ENCODE measurements at places on chromosomes 3 and 15.

- no peak for DNase-seq
These were observed 1014.2 kb downstream of the TUSC7 start for GRCh38 chr3:117723825-117724224.

DNA sequence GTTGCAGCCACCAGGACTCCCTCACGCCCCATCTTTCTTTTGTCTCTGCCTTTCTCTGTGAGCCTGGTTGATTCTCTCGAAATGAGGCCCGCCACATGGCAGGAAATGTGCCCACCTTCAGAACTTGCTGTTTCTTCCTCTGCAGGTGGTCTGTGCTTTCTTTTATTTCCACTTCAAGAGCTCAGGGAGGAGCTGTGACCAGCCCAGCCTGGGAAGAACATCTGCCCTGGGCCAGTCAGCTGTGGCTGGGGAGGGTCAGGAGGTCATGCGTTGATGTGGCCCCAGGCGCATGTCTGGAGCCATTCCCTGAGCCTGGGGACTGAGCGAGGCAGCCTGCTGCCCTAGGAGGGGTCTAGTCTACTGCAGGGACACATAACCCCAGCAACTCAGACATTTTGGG lies 8.0 kb downstream of the FBLN2 start:
- DNase-seq, result no peak

DNA sequence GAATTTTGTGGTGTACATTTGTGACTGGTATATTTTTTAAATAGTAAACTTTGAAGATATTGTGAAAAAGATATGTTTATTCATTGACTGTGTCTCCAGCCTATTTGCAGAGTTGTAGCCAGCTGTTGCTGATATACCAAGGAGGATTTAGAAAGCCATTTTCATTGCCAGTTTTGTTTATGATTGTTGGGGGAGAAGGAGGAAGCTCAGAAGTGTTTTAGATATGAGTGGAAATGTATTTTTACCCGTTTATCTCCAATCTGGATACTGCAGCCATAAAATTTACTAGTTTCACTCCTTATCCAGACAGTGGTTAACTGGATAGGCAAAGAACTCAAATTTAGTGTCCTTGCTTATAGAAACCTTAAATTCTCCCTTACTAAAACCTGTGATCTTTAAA lies 18.8 kb downstream of the ATP11B start:
- DNase-seq, result no peak

GRCh38 chr3:165197481-165197800 lies 1.3 kb upstream of the SLITRK3 start:
- no peak for DNase-seq

DNA sequence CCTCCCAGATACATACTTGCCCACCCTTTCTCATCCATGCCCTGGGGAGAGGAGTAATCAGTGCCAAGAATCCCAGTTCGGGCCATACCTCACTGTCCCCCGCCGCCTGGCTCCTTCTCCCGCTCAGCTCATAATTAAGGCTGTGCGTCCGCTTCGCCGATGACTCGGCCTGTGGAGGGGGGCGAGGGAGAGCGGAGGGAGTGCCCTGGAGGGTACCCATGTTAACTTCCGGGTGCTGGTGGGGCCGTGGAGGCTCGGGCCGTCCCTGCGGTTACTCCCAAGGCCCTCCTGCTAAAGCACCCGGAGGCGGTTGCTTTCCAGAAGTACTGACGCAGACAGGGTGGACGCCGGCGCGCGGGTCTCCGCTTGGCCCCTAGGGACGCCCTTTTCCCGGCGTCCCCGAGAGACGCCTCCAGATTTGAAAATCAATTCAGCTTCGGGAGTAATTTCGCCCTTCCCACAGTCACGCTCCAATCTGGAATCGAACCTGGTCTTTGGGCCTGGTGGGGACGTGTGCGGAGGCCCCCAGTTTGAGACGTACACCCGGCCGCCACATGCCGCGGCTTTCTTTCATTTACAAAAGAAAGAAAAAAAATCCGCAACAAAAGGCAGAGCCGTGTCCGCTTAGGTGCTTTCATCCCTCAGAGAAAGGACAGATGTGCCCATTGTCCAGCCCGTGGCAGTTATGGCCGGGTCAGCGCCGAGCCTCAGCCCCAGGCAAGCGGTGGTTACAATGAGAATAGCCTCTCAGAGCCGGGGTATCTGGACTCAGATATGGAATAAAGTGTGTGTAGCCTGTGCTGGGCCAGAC lies 1.0 kb upstream of the ONECUT1 start:
- no peak for DNase-seq

DNA sequence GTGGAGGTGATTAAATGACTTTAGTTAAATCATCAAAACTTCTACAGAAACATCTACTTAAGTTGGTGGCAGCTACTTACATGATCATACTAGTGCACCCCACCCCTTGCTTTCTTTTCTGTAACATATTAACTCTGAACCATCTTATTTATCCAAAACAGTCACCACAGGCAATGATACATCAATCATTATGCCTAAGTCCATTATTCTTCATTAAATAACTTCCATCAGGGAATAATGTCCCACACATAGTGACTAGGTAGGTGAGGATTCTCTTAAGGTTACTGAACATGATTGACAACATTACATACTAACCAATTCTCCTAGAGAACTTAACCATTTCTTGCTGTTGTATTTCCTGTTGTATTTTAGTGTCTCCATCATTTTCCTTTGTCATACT lies 210.2 kb downstream of the NR1D2 start:
- no peak for DNase-seq

DNA sequence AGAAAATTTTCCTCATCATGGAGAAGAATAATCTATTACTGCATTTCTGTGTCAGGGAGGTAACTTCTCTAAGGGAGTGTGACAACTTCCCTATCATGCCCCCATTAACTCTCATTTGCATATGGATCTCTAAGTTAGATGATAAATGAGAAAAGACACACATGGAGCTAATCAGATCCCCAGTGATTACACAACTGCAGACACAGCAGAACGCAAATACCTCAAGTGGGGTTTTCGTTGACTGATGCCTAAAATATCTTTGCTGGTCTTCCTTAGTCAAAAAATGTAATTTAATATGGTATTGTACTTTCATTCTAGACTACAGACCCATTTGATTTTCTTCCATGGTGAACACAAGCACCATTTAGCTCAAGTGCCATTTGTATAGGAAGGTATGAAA lies 630.5 kb downstream of the TBL1XR1 start:
- DNase-seq, result no peak

DNA sequence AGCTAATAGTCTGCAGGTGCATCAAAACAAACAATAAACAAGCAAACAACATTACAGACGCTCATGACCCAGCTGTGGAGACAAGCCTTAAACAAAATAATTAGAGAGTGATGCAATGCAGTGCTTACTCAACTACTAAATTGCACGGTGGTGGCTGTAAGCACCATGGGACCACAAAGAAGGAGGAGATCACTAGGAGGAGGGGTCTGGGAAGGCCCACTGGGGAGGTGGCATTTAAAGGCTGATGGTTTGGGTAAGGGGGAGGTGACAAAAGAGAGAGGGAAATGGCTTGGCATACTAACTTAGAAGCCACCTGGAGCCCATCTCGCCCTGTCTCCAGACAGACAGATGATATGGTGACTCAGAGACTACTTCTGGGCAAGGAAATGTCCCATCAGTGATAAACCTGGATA lies 516.7 kb downstream of the FOXP1 start:
- DNase-seq, result peak; percentile 23

- no peak for DNase-seq
These were observed 320.6 kb downstream of the MECOM start for GRCh38 chr3:169342652-169343505.

DNA sequence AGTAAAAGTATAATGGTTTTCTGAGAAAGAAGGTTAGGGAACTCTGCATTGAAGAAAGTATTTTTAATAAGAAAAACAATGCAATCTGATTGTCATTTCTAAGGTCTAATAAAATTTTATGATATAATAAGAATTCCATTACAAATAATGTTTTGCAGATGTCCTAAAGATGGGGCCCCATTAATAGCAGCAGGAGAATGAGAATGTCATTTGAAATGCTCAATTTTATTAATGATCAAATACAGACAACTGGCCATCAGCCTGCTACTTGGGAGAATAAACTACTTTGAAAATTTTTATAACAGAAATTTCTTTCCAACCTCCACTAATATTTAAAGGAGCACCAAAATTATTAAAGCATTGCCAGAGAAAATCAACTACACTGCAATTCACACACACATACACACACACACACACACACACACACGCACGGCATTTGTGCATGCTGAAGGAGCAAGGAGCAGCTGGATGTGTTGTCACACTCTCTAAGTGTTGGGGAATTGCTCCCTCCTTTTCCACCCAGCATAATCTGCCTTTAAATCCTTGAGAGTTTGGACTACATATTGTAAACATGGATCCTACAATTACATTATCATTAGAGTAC lies 109.5 kb downstream of the THRB start:
- DNase-seq, result peak; percentile 81

DNA sequence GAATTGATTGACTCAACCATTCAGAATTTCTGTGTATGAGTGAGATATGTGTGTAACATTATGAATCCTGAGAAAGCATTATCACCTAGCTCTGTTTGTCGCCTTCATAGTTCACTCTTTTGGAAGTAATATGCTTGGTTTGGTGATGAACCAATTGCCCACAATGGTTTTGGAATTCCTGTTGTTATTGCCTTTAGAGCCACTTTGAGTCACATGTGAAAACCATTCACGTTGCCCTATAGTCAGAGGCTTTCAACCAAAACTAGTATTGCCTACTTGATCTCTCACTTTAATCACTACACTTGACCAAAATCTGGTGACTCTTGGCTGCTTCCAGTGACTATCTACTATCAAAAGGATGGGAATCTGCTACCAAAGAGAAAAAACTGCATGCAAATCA lies 78.2 kb upstream of the FLNB start:
- no peak for DNase-seq

DNA sequence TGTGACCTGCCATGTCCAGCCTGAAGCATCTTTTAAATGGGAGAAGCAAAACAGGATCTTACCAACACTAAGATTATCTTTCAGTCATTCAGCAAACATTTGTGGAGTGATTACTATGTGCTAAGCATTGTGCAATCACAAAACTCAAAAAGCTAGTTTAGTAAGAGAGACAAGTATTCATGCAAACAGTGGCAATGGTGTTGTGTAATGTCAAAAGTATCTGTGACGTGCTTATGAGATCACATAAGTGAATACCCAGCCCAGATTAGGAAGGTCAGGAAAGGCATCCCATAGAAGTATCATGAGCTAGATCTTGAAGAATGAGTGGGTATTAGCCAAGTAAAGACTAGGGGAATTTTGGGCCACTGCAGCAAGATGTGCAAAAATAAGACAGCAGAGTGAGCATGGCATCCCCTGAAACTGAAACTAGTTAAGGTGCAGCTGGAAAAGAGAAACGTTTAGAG lies 32.1 kb downstream of the SEC62 start:
- no peak for DNase-seq

GRCh38 chr15:69163141-69163669 lies 2.8 kb downstream of the GLCE start:
- no peak for DNase-seq

DNA sequence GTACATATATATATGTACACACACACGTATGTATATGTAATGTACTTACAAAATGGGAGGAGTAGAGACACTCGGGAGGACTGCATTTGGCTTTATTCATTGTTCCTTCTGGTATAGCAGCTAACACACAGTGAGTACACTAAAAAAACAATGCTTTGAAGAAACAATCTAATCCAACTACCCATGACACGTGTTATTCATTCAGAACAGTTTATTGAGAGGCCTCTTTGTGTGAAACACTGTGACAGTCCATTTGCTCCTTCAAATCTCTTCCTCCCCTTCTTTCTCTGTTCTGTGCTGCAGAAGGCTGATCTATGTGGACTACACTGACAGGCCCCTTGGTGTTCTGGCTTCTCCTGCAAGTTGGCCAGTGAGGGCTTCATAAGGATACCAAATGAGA lies 1075.9 kb upstream of the CFAP20DC start:
- DNase-seq, result no peak

DNA sequence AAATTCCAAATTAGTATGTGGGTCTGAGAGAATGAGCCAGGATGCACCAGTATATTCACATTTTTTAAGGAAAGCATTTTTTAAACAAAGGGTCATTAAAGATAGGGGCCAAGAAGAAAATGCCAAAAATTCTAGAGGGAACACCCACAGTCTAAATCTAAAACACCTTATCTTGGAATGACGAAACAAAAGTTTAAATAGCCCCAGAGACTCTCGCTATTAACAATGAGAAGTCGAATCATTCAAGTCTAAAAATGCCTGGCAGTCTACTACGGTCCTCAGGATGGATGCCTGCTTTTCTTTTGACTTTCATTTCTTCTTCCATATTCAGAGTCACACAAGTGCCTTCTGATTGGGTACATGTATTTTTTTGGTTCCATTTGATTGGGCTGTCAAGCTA lies 66.3 kb downstream of the SSUH2 start:
- DNase-seq, result no peak

- no peak for DNase-seq
These were observed 486.9 kb upstream of the ADAMTS9 start for GRCh38 chr3:65174713-65175112.

GRCh38 chr15:89912674-89913396 lies at the start of gene ARPIN:
Gene ARPIN, minus strand, starts transcription at chr15:89912952. Its CDS starts 117 bp downstream, at chr15:89912835.
- DNase-seq, result peak; percentile 83
